Progenitor cell of endocrine pancreas (in vitro differentiated cells): ENCODE measurements at places on chromosomes 3 and 15. TPM values are rescaled to one million over a fixed set of nuclear protein-coding genes. Genes with fewer than 3 reads are reported as not detected.

Gene SGO1
- 14.8 and 15.1 TPM in 2 replicates for total RNA-seq

DNA sequence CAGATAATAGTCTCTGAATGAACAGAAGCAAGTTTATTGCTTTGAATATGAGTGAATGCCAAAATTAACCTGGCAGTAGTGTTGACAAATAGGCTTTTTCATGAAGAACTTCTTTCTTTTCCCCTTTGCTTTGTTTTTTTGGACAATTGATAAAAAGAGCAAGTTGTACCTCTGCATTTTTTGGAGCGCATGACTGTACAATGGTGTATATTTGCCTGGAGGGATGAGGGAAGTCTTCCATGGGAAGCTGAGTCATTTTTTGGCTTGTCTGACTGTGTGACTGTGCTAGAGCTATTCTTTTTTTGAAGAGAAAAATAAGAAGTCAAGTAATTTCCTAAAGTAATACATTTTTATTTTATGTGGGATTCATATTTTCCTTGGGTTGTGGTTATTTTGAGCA, 186.9 kb downstream of the KLHL25 start:
- H3K27ac ChIP-seq: no peak overlapping the region
- H3K27me3 ChIP-seq: no peaks in the 10 kb centered on the region
- H3K36me3 ChIP-seq: peaks cover 11% of the 10 kb centered on the region
- H3K4me1 ChIP-seq: peaks cover 9% of the 10 kb centered on the region

- peak overlapping the region; percentile 49 for H3K27ac ChIP-seq
- H3K4me1 ChIP-seq: peaks cover 14% of the 10 kb centered on the region
- no peaks in the 10 kb centered on the region for H3K27me3 ChIP-seq
- peaks cover 6% of the 10 kb centered on the region for H3K36me3 ChIP-seq
- no peak overlapping the region for H3K4me3 ChIP-seq
These were observed 170.3 kb upstream of the CGNL1 start for GRCh38 chr15:57205996-57206395.

Gene C3orf70
- total RNA-seq: 5.8 and 5.9 TPM in 2 replicates

Gene C3orf85
- not detected in 2 replicates for total RNA-seq

- no peak overlapping the region for H3K27ac ChIP-seq
- peaks cover 38% of the 10 kb centered on the region for H3K36me3 ChIP-seq
- H3K4me3 ChIP-seq: no peak overlapping the region
- H3K27me3 ChIP-seq: no peaks in the 10 kb centered on the region
- H3K4me1 ChIP-seq: peaks cover 2% of the 10 kb centered on the region
These were observed 33.4 kb downstream of the CDV3 start for GRCh38 chr3:133606902-133607301.

GRCh38 chr3:53180305-53181023, 19.5 kb downstream of the PRKCD start:
- no peak for DNase-seq
- H3K4me3 ChIP-seq: no peak overlapping the region
- no peak overlapping the region for H3K27ac ChIP-seq
- H3K36me3 ChIP-seq: peaks cover 5% of the 10 kb centered on the region
- H3K27me3 ChIP-seq: no peaks in the 10 kb centered on the region
- no peaks in the 10 kb centered on the region for H3K4me1 ChIP-seq

DNA sequence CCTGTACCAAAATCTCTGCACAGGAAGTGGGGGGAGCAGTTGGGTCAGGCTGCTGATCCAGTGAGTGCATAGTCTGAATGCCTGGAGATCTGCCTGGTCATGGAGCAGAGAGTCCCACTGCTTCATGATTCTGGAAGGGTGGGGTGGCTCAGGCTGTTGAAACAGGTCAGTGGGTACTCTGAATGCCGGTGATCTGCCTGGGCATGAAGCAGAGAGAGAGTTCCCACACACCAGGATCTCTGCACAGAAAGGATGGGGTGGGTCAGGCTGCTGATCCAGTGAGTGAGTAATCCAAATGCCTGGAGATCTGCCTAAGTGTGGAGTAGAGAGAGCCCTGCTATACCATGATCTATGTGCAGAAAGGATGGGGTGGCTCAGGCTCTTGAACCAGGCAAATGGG, 16.1 kb upstream of the GCSAM start:
- no peaks in the 10 kb centered on the region for H3K27me3 ChIP-seq
- peaks cover 16% of the 10 kb centered on the region for H3K36me3 ChIP-seq
- DNase-seq: no peak
- peaks cover 16% of the 10 kb centered on the region for H3K4me1 ChIP-seq
- no peak overlapping the region for H3K27ac ChIP-seq
- no peak overlapping the region for H3K4me3 ChIP-seq

GRCh38 chr15:75182187-75183131, 19.2 kb upstream of the C15orf39 start:
- peaks cover 48% of the 10 kb centered on the region for H3K4me1 ChIP-seq
- H3K4me3 ChIP-seq: peak overlapping the region; percentile 29
- peak overlapping the region; percentile 98 for H3K27ac ChIP-seq
- H3K36me3 ChIP-seq: no peaks in the 10 kb centered on the region

GRCh38 chr15:42736793-42737528, at the start of gene CDAN1:
Gene CDAN1 (minus strand): TSS chr15:42737128. CDS start chr15:42737102, 26 bp downstream.
- peak within 1 kb of the TSS; percentile 93 for H3K27ac ChIP-seq
- H3K4me3 ChIP-seq: peak within 1 kb of the TSS; percentile 77
- peaks cover 7% of the 10 kb centered on the region for H3K4me1 ChIP-seq

DNA sequence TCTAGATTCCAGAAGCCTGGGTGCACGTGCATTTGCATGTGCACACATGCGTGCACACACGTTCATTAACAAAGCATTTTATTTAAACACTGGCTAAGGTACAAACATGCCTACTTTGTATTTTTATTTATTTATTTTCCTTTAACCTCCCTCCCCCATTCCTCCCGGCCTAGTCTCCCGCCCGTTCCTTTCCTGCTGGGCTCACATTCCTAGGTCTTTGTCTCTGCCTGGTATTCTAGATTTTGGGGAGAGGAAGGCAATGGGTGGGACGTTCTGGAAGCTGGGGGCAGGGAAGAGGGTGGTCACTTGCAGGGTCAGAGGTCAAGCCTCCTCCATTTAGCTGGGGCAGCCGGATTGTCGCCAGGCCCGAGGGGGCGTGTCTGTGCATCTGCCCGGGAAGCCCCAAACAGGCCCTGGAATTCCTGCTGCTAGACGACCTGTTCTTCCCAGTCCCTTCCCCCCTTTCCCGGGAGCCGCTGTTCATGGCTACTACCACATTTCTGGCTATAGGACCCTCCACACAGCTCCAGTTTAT, 51.8 kb downstream of the TRIM71 start:
- peaks cover 59% of the 10 kb centered on the region for H3K4me1 ChIP-seq
- H3K27me3 ChIP-seq: no peaks in the 10 kb centered on the region
- peak overlapping the region; percentile 52 for H3K4me3 ChIP-seq
- H3K36me3 ChIP-seq: peaks cover 2% of the 10 kb centered on the region

- no peak overlapping the region for H3K4me3 ChIP-seq
- H3K27me3 ChIP-seq: no peaks in the 10 kb centered on the region
- H3K27ac ChIP-seq: no peak overlapping the region
- no peaks in the 10 kb centered on the region for H3K36me3 ChIP-seq
- no peak for DNase-seq
These were observed 86.7 kb downstream of the TBC1D5 start for GRCh38 chr3:17655743-17656142.

- H3K27ac ChIP-seq: no peak overlapping the region
- H3K4me1 ChIP-seq: peaks cover 24% of the 10 kb centered on the region
- H3K36me3 ChIP-seq: no peaks in the 10 kb centered on the region
- peak overlapping the region; percentile 52 for H3K4me3 ChIP-seq
- DNase-seq: no peak
These were observed 1.7 kb downstream of the CHRD start for GRCh38 chr3:184381261-184382224.

Gene MKRN2OS
- total RNA-seq: 1.7 and 2.0 TPM in 2 replicates

Gene SEMA6D
- 10.6 and 11.7 TPM in 2 replicates for total RNA-seq

DNA sequence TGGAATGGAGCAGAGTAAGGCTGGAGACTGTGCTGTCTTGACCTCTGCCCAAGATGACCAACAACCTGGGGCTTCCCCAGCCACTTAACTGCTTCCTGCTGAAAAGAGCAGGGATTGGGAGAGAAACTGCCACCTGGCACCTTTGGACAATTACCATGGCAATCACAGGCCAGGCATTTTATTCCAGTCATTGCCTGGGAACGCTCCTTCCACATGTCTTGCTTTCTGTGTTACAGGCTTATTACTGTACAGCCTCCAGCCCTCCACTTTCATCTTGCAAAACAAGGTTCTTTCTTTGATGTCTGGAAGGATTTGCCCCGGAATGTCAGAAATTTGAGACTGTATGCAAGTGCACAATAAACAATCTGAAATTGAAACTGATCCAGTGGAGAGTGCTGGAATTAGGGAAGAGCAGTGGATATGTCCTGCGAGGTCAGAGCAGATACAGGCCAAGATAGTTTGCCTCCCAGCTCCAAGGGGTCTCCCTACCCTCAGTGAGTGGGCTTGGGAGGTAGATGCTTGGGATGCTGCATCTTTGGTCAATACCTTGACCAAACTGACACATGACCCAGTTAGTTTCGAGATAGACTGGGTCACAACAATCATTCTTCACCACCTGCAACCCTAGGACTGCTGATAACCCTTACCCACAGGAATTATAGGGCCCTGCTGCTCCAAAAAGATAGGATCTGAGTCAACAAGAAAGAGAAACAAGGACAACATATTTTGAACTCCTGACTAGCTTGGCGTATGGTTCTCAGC, 2.7 kb downstream of the PPP1R14D start:
- H3K36me3 ChIP-seq: no peaks in the 10 kb centered on the region
- no peak overlapping the region for H3K4me3 ChIP-seq
- H3K27ac ChIP-seq: no peak overlapping the region
- H3K27me3 ChIP-seq: no peaks in the 10 kb centered on the region
- peaks cover 11% of the 10 kb centered on the region for H3K4me1 ChIP-seq

DNA sequence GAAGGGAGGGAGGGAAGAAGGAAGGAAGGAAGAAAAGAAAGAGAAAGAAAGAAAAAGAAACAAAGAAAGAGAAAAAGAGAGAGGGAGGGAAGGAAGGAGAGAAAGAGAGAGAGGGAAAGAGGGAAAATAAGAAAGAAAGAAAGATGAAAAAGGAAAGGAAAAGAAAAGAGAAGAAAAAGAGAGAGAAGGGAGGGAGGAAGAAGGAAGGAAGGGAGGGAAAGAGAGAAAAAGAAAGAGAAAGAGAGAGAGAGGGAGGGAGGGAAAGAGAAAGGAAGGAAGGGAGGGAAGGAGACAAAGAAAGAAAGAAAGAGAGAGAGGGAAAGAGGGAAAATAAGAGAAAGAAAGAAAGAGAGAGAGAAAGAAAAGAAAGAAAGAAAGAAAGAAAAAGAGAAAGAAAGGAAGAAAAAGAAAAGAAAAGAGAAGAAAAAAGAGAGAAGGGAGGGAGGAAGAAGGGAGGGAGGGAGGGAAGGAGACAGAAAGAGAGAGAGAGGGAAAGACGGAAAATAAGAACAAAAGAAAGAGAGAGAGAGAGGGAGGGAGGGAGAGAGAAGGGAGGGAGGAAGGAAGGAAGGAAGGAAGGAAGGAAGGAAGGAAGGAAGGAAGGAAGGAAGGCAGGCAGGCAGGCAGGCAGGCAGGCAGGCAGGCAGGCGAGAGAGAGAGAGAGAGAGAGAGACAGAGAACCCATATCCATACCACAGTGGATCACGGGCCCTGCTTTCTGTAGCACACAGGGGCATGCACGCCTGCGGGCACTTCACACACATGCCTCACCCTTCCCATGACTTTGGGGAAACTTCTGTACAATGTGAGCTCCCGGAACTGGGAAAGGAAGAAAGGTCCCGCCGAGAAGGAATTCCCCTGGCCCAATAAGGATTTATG, 52.5 kb downstream of the ADCY5 start:
- no peaks in the 10 kb centered on the region for H3K36me3 ChIP-seq
- H3K27me3 ChIP-seq: no peaks in the 10 kb centered on the region
- H3K4me3 ChIP-seq: no peak overlapping the region
- peak overlapping the region; percentile 23 for H3K27ac ChIP-seq

DNA sequence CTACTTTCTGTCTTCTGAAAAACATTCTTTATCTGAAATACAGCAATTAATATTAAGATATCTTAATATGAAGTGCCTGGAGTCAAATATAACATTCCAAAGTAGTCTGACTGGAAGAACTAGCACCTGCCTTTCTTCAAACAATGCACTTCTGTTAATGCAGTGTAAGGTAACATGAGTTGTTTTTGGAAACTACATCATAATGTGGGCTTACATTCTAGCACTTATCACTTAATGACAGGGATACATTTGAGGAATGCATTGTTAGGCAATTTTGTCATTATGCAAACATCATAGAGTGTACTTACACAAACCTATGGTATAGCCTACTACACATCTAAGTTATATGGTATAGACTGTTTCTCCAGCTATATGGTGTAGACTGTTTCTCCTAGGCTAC, 49.2 kb downstream of the SLC15A2 start:
- H3K27ac ChIP-seq: no peak overlapping the region
- no peak overlapping the region for H3K4me3 ChIP-seq
- peaks cover 8% of the 10 kb centered on the region for H3K36me3 ChIP-seq
- DNase-seq: no peak

Gene WDR49
- 0.43 and 0.91 TPM in 2 replicates for total RNA-seq

DNA sequence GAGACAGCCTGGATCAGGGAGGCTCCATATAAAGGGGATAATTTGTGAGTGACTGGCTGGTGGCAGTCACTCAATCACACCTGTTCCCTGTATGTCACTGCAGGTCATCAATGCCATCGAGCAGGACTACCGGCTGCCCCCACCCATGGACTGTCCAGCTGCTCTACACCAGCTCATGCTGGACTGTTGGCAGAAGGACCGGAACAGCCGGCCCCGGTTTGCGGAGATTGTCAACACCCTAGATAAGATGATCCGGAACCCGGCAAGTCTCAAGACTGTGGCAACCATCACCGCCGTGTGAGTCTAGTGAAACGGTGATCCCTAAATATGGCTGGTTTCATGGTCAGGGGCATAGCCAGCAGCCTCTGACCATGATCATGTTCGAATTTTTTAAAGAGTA, 453.2 kb downstream of the EPHB1 start:
- no peaks in the 10 kb centered on the region for H3K4me1 ChIP-seq
- no peak overlapping the region for H3K27ac ChIP-seq
- DNase-seq: no peak
- H3K4me3 ChIP-seq: no peak overlapping the region
- H3K27me3 ChIP-seq: no peaks in the 10 kb centered on the region

Gene UCN2
- 1.2 and 1.4 TPM in 2 replicates for total RNA-seq

Gene RTP1
- not detected in 2 replicates for total RNA-seq

DNA sequence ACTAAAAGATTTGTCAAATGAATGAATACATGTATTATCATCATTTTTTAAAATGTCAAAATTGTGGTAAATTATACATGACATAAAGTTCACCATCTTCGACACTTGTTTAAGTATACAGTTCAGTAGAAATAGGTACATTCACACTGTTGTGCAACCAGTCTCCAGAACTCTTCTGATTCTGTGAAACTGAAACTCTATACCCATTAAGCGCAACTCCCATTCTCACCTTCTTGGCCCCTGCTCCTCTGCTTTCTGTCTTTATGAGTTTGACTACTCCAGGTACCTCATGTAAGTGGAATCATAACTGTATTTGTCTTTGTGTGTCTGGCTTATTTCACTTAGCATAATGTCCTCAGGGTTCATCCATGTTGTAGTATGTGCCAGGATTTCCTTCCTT, 50.1 kb upstream of the KBTBD8 start:
- H3K4me3 ChIP-seq: no peak overlapping the region
- H3K27me3 ChIP-seq: no peaks in the 10 kb centered on the region
- H3K27ac ChIP-seq: no peak overlapping the region
- no peaks in the 10 kb centered on the region for H3K4me1 ChIP-seq
- H3K36me3 ChIP-seq: no peaks in the 10 kb centered on the region

Gene SPSB4
- 9.5 and 12.7 TPM in 2 replicates for total RNA-seq
